Coronary artery (tissue), 2 donors: ENCODE measurements at places on chromosomes 2 and 18.

DNA sequence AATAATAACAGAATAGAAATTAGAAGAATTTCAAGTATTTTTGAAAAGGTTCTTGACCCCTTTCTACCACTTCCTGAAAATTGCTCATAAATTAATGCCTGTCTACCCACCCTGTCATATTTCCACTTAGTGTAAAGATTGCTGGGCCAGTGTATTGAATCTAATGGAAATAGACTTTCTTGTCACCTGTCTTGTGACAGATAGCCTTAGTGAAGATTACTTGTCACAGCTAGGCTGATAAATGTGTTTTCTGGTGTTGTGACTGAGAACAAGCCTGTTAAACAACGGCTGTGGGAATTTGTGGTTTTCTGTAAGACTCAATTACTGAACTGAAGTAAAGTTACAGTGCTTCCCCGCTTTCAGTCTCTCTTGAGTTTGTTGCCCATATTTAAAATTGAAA, 37.0 kb downstream of the PIK3C3 start:
- no peak for DNase-seq

- no peak for DNase-seq
These were observed 20.3 kb upstream of the LAPTM4A start for GRCh38 chr2:20071397-20072383.

DNA sequence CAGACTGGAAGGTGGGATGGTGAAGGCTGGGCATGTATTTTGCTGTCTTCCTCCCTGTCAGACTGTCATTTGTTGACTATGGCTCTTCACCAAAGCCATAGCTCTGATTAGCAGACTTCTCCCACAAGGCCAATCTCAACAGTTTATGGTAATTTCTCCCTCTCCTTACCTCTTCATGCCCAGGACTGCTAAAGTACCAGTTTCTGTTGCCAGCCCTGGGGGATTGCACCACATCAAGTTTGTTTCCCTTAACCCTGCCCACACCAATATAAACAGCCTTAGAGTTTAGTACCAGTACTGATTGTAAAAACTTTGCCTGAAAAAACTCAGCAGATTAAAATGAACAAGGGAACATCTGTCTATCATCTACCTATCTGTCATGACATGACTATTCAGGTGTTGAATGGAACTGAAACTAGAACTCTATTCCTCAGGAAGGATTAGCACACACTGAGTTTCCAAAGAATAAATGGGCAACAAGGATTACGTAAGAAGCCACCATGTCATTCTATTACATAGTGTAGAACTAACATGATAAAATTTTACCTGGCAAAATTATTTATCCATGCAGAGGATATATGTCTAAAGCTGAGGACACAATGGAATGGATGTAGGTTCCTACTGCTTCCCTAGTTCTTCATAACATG, 13.7 kb downstream of the FEZ2 start:
- DNase-seq, result no peak

DNA sequence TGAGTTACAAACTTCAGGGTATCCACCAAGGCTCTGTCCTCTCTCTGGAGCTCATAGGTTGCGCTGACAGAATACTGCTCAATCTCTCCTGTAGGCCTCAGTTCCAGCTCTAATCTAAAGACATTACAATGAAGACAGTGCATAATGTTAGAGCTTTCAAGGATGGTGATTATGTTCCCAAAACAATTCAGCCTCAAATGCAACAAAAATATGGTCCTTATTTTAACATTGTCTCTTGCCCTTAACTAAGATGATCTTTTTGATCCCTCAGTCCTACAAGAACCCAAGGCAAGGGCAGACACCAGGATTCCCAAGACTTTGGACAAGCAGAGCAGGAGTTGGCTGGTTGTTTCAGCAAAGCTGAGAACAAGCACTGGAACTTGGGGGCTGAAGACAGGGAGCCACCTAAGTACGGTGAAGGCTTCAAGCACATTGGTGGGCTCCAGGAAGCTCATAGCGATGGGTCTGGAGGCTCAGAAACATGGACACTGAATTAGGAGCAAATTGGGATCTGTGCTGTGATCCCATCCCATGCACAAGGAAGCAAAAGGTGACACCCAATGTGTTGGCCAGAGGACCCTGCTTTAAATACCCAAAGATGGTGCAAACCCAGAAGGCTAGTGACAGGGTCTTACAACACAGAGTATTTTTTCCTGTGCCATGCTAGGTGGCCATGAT, 24.7 kb downstream of the APOB start:
- peak; percentile 29 for DNase-seq

DNA sequence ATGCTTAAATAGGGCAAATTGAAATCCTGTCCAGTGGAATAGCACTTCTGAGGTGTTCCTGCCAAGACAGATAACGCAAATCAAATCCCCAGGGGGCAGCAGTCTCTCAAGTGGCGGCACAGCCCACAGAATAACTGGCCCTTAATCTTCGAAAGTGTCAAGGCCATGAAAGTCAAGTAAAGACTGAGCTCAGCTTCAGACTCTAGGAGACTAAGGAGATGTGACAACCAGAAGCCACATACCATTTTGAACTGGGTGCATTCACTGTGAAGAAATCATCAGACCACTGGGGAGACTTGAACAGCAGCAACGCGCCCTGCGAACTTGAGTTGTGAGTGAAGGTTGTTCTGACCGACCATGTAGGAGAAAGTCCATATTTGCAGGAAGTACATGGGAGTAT, 66.0 kb upstream of the ASAP2 start:
- no peak for DNase-seq

GRCh38 chr2:223475901-223476300, 126.3 kb downstream of the SCG2 start:
- DNase-seq, result no peak

DNA sequence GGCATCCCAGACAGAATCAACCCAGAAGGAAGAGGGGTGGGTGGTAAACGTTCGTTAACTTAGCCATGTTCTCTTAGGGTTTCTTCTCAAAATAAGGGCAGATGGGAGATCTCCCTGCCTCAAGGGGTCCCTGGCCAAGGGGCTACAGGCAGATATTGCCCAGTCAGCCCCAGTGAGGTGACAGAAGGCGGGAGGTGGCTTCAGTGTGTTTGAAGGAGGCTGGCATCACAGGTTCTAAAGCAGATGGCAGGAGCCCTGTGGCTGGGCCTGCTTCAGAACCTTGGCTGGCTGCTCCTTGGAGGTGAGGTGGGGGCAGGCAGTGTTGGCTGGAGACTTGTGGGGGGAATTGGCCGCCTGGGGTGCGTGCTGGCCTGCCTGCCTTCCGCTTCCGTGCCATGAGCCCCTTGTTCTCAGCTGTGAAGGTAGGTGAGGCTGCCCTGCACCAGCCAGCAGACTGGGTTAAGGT, 23.5 kb downstream of the HPCAL1 start:
- no peak for DNase-seq

- no peak for DNase-seq
These were observed 66.9 kb upstream of the TMEM18 start for GRCh38 chr2:744088-744487.

DNA sequence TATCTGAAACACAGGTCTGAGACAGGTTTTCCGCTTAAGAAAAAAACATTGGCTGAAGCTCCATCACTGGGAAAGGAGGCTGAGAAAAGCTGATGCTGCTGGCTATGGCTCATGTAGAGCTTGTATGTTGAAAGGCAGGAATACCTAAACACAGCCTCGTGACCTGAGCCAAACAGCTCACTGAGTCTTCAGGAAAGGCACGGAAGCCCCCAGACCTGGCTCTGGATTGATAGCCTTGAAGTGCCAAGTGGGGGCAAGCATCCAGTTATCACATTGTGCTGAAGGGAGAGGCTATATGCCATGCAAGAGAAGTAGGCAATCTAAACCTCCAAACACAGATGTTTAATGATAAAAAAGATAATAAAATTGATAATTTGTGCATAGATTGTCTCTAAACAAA, 21.9 kb downstream of the CYTIP start:
- no peak for DNase-seq

- no peak for DNase-seq
These were observed 695 bp downstream of the RBFA start for GRCh38 chr18:80034852-80035406.
